Stimulated activated CD8-positive, alpha-beta memory T cell treated with anti-CD3 and anti-CD28 coated beads, Interleukin-15, amount 100 ng/mL, for 4 hours (primary cell): ENCODE measurements at places on chromosomes 7 and 10.

GRCh38 chr7:151168003-151168786 lies 701 bp upstream of the GBX1 start:
- peak; percentile 32 for DNase-seq

GRCh38 chr10:122485670-122486069 lies 24.3 kb downstream of the HTRA1 start:
- no peak for DNase-seq

- no peak for DNase-seq
Measured at GRCh38 chr7:36638586-36639263, 85.6 kb downstream of the AOAH start.

GRCh38 chr7:46386428-46387399 lies 465.6 kb upstream of the IGFBP3 start:
- no peak for DNase-seq

DNA sequence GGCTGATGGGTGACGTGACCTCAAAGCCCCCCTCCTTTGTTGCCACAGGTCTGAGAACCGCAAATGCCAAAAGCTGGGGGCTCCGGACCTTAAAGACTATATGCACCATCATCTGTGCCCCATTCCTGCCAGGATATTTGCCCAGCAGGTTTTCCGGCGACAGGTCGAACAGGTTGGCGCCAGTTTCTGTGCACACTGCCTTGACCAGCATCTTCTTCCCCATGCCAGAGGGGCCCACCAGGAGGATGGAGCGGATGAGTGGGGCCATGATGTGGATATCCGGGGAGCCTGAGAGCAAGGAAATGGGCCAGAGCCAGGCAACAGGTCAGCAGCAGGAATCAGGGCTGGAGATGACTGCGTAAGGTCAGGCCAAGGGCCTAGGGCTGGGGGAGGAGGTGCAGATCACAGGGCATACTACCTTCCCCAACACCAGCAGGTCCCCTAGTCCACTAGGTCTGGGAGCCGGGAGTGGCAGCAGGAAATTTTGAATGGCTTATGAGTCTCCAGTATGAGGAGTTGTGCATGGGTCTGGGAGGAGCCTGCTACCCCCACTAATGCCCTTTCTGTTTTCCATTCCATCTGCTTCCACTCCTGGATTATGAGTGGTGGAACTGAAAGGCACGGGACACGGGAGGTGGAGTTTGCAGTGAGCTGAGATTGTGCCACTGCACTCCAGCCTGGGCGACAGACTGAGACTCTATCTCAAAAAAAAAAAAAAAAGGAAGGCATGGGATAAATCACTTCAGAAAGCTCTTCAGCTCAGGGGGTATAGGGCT lies 6.3 kb upstream of the ASB10 start:
- DNase-seq, result no peak

- no peak for DNase-seq
Measured at GRCh38 chr7:129423700-129424410, 10.4 kb upstream of the STRIP2 start.

- no peak for DNase-seq
Measured at GRCh38 chr10:31072451-31072850, 40.8 kb upstream of the ZNF438 start.

DNA sequence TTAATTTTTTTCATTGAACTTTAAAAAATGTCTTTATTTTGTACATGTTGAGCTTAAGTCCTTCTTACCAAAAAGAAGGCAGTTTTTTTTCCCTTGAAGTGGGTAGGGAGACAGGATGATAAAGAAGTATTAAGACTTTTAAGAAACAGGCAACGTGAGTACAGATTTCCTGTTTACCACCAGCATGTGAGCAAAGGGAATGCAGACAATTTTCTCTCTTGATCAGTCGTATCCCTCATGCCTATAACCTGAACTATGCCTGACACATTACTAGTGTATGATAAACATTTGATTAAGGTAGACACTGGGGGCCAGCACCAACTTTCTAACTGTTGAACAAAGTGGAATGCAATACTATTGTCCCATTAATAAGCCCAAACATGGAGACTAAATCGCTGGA lies 8.8 kb upstream of the OR2A2 start:
- DNase-seq, result no peak

GRCh38 chr10:86753051-86753450 lies 3.4 kb upstream of the BMPR1A start:
- DNase-seq, result no peak

GRCh38 chr7:44787762-44788161 lies 8.7 kb upstream of the PPIA start:
- no peak for DNase-seq

DNA sequence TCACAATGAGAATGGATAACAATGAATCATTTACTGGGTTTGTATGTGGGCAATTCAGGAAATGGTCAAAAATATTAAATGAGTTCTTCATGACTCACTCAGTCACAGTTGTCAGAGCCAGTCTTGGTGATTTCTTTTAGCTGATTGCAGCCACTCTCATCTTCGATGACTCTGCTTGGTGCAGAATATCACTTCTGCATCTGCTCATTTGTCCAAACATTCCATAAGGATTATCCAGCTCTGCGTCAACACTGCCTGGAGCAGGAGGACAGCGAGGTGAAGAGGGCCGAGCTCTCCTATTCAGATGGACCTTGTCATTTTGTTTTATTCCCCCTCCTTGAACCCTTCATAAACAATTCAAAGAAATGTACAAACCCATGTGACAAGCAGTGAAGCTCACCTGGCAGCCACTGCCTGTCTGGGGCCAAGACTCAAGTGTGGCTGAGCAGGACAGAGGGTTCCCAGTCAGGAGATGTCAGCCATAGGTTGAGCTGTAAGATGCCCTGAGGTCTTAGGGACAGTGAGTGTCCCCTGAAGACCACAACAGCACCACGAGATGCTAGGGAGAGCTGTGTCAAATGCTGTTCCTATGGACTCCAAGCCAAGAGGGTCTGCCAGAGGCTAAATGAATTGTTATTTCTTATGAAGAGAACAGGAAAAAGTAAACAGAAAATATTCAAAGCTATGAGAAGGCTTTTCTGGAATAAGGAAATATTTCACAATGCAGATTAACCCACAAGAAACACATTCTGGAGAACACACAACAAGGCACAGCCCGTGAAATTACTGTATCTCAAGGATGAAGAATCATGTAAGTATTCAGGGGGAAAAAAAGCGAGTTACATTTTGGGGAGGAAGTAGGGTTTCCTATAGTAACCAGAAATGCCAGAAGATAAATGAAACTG lies 33.1 kb upstream of the EGFR start:
- no peak for DNase-seq

DNA sequence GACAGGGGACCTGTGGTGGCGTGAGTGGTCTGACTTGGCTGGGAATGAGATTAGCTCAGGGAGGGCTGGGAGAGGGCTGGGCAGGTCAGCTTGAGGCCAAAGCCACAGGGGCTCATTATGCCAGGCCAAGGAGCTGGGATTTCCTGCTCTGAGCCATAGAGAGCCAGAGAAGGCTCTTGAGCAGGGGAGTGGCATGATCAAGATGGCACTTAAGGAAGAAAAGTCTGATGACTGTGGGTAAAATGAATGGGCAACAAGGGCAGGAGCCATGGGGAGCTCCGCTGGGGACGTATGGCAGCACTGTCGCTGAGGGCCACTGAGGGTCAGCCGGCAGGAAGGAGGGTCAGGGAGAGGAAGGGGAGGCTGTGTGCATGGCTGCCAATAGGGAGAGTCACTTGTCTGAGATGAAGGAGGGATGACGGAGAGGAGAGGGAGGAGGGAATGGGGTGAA lies 5.8 kb downstream of the ANTXRL start:
- DNase-seq, result no peak

GRCh38 chr10:22325272-22326144 lies 4.6 kb downstream of the BMI1 start:
- no peak for DNase-seq

DNA sequence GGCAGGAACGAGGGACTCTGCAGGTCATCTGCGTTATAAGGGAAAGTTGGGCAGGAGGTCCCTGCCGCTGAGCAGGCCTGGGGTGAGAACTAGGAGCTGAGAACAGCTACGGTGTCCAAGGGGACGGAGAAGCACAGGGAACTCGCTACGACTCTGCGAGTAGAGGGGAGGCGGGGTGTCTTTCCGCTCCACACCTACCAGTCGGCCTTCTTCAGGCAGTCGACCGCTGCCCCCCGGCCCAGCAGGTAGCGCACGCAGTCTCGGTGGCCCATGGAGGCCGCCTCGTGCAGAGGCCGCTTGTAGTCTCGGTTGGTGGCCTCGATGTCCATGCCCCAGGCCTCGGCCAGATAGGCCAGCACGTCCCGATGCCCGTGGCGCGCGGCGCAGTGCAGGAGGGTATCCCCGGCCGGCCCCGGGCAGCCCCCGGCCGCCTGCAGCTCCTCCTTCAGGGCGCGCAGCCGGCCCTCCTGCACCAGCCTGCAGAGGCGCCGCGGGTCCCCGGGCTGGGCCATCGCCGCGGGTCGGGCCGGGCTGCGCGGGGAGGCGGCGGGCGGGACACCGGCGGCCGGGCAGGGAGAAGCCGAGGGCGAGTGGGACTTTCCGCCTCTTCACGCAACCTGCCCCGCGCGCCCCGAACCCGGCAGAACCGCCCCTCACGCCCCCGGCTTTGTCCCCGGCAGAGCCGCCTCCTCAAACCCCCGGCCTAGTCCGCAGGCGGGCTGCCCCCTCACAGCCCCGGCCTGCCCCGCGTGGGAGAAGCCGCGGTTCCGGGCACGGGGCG lies 660 bp downstream of the ANKRD16 start:
- DNase-seq, result no peak
